ENCODE measurements at places on chromosomes 12 and 14.

DNA sequence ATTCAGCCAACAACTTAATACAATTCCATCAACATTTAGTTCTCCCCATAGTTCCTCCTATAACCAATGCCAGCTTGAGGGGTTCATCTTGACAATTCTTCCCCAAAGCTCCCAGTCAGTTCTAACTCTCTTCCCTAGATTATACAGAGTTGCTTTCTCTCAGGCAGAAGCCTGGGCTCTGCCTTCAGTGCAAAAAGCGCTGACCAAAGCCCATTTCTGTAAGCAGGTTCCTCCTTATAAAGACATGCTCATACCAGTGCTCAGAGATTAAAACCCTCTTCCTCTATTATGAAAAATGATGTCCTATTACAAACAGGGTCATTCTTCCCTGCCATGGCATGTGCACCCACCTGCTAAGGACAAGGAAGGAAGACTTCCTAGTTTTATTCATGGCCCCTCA is 16.2 kb downstream of the SPIC start:
- no peak for DNase-seq

- DNase-seq, result no peak
These were observed 76.8 kb downstream of the TESC start for GRCh38 chr12:117022465-117022864.

DNA sequence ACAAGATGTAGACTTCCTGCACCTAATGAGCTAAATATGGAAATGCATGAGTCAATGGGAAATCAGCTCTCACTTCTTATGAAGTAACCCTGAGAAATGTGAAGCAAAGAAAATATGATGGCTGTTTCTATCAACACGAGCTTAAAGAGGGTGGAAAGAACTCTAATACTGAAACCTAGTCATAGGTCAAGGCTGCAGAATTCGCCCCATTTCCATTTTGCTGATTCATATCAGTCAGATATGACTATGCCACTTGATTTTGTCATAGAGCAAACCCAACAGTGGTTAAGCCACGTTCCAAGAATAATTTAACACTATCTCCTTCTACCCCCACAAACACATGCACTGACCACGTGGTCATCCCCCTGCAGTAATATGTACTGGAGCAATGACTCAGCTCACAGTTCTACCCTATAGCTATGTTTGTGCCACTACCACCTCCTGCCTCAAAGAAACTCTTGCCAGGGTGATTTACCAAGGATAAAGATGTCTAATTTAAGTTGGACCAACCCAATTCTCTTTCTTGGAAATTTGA is 157.5 kb downstream of the TMTC3 start:
- no peak for DNase-seq

DNA sequence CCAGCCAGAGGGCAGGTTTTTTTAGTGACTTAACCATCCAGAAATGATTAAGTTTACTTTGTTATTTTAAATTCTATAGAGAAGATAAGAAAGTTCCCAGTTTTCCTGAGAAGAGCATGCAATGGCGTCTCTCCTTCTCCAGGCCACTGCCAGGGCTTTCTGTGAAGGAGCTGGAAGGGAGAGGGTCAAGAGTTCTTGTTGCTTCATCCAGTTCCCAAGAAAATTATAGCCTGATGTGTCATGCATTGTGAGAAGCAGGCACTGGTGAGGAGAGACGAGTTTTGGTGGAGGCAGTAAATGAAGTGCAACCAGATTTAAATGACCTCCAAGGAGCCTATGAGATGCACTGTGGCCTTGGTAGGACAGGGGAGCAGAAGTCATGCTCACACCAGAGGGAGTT is 14.2 kb downstream of the ELK3 start:
- no peak for DNase-seq

- peak; percentile 43 for DNase-seq
These were observed 2.3 kb downstream of the HDAC7 start for GRCh38 chr12:47817272-47818006.

DNA sequence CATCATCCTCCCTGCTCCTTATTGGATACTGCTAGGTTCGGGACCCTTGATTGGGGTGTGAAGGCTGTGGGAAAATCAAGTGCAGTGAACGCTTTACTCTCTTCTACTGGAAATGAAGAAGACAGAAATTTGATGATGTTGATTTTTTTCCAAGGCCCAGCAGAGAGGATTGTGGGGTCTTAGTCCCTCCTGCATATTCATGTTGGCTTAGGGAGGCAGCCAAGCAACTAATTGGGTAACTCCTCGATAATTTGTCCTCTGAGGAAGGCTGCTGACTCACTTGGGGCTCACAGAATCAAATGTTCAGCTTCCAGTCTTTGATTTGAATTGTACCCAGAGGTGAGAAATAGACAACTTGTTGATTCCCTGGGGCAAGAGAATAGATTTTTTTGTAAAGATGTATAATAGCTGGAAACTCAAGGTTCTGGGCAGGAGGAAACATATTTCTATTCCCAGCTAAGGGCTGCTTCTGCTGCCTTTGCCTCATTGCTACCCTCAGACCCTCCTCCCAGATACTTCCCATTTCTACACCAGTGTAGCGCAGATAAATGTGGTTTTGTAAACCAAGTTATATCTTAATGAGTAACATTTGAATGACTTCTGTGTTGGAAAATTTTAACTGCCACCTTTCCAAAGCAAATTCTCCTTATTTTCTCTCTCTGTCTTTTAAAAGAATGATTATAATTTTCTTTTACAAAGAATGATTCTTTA is 21.7 kb downstream of the NEUROD4 start:
- no peak for DNase-seq

- no peak for DNase-seq
These were observed 1.6 kb upstream of the MANSC4 start for GRCh38 chr12:27781680-27782079.

DNA sequence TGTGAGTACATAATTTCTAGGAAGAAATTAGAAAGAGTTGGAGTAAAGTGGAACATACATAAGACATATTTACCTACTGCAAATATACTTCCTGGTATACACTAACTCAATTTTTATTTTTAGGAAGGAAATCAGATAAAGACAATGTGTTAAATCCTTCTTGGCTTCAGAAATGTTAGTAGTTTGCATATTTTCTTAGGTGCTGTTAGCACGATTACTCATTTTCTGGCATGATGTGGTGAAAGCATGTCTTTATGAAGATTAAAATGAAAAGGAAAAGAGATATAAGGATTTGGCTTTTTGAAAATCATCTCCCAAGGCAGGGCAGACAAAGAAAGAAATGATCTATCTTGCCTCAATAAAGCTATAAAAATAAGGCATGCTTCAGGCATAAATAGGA is 287.6 kb upstream of the E2F7 start:
- DNase-seq, result no peak

DNA sequence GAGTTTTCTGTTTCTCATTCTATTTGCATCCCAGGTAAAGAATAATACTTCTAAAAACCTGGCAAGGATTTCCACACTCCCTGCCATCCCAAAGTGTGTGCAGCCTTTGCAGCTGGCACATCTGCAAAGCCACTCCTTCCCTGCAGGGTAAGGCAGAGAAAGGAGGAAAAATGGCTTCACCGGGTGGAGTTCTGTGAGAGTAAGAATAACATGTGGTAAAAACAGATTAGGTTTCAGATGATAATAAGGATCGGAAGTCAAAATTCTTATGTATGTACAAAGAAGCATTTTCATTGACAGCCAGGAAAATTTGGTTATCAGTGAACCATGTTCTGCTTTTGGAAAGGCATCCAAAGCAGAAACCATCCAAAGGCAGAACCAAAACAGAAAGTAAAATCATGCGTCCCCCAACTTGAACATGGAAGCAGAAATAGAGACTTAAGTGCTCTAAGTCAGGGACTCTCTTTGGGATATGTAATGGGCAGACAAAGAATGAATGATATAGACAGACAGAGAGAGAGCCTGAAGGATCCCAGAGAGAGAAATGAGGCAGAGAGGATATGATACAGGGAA is 192.6 kb upstream of the CCDC196 start:
- DNase-seq, result no peak

DNA sequence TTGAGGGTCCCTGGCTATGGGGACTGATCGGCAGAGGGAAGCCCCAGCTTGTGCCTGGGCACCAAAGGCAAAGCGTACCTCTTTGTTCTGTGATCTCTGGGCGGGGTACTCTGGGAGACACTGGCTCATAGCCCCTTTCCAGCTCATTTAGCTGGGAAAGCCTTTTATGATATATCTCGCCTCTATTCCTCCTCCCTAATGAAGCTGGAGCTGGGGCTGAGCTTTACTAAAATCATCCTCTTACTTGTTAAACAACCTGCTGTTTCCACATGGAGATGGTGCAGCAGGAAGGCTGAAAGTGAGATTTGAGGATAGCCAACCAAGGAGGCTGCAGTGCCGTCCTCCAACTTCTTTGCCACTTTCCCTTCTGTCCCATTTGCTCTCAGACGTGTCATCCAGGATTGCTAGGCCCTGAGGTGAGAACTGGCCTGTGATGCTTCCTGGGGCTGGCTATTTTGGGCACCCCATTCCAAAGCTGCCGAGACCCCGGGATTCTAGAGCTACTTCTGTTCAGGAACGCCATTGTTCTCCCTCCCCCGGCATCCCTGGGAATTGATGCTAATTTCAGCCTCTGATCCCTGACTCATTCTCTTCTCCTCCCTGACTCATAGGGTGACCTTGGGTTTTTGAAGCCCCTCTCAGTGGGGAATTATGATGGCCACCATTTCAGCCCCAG is 16.0 kb downstream of the PDE1B start:
- no peak for DNase-seq

GRCh38 chr14:34220921-34221320 is 241.1 kb downstream of the SPTSSA start:
- no peak for DNase-seq

DNA sequence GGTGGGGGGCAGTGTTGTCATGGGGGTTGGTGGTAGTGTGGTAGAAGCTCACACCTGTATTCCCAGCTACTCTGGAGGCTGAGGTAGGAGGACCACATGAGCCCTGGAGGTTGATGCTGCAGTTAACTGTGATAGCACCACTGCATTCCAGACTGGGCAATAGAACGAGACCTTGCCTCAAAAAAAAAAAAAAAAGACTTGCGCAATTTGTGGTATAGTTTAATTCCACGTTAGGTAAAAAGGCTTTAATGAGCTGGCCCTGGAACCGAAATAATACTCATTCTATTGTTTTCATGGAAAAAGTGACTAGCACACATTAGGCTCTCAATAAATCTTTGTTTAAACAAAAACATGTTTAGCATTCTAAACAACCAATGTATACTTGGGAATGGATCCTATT is 25.4 kb upstream of the NAP1L1 start:
- DNase-seq, result no peak

DNA sequence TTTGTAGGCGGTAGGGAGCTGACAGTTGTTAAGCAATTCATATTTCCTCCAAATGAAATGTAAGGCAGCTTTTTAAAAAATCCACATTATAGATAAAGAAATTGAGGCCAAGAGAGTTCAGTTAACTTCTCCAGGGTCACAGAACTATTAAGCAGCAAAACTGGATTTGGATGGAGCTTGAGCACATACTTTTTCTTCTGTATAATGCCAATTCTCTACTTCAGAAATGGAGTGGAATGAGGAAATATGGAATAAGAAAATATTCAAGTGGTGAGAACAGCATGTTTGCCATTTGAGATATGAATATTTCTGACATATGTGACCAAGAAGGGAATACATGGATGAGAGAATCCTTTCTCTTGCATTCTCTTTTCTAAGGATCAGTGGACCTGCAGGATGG is 233.1 kb downstream of the FOXG1 start:
- DNase-seq, result no peak

DNA sequence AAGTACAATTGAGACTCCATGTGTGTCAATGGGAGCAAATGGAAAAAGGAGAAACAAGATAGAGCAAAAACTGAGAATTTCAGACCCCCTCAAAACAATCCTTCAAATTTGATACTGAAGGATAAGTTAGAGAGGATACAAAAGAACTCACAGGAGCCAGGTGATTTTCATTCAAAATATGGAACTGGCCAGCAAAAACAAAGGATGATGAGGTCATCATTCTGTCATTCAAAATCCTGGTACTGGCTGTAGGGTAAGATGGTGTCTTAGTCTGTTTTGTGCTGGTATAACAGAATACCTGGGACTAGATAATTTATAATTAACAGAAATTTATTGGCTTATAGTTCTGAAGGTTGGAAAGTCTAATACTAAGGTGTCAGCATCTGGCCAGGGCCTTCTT is 80.6 kb downstream of the LMNTD1 start:
- no peak for DNase-seq

DNA sequence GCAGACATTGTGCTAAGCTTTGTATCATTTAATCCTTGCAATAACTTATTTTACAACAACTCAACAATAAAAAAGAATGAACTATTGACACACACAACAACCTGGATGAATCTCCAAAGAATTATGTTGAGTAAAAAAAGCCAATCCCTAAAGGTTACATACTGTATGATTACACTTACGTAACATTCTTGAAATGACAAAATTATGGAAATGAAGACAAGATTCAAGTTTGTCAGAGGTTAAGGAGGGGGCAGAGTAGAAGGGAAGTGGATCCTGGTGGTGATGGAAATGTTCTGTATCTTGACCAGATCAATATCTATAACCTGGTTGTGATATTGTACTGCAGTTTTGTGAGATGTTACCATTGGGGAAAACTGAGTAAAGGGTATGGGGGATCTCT is 63.2 kb upstream of the LMNTD1 start:
- no peak for DNase-seq

- DNase-seq, result peak; percentile 54
These were observed at the start of gene SCN8A for GRCh38 chr12:51591016-51591901. Gene SCN8A (plus strand): TSS chr12:51591233. CDS start chr12:51662818, 71,585 bp downstream.

GRCh38 chr14:75558440-75558839 is 20.0 kb upstream of the FLVCR2 start:
- DNase-seq, result no peak

GRCh38 chr12:48128800-48129199 is 9.6 kb downstream of the PFKM start:
- no peak for DNase-seq

- no peak for DNase-seq
These were observed 47.4 kb upstream of the BTG1 start for GRCh38 chr12:92193063-92193462.

DNA sequence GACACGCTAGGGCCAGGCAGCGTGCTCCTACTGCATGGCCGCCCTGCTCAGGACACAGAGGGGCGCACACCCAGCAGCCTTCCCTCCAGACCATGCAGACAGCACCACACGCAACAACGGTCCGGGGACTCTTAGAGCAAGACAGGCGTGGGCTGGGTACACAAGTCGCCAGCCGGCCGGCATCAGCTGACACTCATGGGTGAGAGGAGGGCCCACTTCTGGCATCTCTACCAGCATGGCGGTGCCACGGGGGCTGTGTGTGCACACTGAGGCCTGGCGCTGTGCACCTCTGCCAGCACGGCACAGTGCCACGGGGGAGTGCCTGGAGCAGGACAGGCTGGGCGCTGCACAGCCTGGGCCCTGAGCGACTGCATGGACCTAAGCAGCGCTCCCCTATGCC is 6.7 kb upstream of the BTBD6 start:
- DNase-seq, result no peak

DNA sequence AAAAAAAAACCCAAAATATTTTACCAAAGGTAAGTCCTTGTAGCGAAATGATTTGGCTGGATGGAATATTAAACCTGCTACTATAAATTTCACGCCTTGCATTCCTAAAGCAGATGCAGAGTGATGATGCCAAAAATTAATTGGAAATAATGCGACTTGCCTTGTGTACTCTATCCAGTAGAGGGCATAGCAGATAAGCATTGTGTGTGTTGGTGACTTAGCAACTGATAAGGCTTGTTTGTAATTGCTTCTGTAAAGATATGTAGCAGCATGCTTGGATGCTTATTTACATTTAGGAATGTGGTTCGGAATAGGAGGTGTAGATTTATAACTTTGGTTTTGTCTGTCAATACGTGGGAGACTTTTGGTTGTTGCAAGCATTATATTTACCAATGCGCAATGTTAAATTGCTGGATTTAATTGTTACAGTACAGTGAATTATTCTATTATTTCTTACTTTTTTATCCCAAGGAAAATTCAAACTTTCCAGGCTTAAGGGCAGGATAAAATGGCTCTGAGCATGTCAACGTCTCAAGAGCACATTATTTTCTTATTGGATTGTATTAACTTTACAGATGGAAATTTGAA is 80.5 kb downstream of the TMEM260 start:
- no peak for DNase-seq
